ENCODE measurements at places on chromosomes 4 and X.

DNA sequence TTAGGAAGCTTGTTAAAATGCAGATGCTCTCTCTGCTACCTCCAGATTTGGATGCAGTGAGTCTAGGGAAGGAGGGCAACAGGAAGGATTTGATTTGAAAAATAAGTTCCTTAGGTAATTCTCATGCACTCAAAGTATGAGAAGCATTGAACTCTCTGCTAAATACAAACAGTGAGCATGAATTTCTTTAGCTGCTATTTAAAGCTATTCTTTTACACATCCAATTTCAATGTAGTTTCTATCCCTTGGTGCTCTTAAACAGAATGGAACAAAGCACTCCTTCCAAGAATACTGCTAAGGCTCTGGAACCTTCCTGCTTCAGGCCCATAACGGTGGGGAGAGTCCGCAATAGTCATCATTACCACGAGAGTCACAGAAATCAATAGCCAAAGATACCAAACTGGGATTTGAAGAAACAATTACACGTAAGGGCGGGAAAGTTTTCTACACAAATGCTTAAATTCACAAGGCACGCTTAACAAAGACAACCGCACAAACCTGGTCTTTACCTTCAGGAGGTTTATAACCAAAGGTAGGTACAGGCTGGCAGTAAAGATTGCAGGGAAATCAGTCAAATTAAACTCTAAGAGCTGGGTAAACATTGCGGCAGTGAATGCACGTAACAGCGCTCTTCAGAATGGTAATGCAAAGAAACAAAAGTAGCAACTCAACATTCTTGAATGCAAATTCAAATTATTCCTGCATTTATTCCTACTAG, 123.2 kb upstream of the NAP1L5 start:
- no peak for DNase-seq

DNA sequence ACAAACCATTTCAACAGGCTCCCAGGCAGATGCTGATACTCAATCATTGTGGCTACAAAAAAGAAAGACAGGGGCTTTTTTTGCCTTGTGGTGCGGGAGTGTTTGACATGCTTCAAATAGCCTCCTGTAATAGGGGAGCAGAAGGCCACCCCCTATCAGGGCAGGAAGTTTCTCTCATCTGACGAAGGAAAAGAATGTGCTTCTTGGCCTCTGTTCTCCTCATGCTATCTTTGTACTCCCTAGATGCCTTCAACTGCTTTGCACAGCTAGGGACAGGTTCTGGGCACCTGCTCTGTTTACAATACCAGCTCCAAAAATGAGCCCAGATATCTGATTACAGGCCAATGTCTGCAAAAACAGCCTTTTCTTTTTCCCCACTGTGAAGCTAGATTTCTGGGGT, 391.1 kb downstream of the STIM2 start:
- DNase-seq = no peak

DNA sequence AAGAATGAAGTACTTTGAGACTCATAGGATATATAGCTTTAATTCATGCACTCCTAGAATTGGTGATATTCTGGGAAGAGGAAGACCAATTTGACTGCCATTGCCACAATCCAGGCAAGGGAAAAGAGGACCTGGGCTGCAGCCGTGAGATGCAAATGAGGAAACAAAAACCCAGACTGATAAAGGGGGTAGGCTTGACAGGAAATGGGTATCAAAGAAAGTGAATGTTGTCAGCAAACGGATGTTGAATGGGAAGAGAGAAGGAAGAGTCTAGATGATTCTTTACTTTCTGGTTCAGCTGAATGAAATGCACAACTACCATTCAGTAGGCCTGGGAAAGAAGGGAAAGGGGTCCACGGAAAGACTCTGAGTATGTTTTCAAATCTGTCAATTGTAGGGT, 17.1 kb upstream of the ARHGEF6 start:
- DNase-seq = no peak

DNA sequence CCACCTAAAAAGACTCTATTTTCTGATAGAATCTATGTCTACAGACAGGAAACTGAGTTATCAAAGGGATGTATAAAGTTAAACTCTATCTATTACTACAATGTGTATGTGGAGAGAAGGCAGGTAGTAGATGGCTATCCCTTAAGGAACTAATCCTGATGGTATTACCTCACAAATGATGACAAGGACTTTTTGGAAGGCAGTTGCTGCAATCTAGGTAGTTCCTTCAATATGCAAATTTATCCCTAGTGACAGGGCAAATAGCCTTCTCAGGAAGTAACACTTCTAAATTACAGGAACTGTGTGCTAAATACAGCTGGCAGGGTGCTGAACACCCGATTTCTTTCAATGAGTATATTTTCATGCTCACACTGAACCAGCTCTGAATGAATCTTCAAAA, 177.4 kb downstream of the COL25A1 start:
- no peak for DNase-seq

DNA sequence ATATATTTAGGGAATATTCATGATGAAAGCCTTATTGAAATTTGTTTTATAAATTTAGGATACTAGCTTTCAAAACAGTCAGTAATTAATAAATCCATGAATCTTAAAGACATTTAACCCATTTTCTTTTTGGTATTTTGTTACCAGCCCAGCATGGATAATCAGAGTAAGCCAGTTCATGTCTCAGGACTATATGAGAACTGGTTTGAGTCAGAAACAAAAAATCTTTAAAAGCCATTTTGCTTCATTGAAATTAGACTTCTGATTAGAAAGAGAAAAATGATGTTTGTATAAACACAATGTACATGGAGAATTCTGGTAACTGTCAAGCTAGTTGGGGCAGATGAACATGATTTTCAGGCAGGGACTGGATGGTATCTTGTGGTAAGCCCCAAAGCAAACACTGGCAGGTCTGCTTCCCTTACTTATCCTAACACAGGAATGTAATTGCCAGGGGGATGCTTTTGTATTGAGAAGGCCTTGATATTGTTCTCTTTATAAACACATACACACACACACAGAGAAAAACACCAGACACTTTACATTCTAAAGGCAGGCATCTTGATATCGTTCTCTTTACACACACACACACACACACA, 9.4 kb downstream of the ARHGAP10 start:
- DNase-seq = no peak

DNA sequence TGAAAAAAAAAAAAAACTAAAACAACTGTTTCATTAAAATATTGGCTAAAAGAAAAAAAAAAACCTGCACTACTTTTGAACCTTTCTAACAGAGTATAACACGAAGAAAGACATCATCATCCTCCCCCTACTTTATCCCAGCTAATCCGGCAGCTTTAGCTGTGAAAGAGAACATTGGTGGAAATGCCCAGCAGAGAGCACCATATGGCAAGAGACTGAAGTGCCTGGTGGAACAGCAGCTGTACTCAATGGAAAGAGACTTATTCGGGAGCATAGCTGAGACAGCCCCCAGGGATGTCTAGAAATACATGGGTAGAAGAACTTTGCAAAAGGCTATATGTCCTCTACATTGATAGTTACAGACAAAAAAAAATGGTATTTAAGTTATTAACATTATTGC, 30.3 kb downstream of the STPG2 start:
- DNase-seq = no peak

GRCh38 chr4:3013839-3014350, 50.5 kb downstream of the GRK4 start:
- no peak for DNase-seq

DNA sequence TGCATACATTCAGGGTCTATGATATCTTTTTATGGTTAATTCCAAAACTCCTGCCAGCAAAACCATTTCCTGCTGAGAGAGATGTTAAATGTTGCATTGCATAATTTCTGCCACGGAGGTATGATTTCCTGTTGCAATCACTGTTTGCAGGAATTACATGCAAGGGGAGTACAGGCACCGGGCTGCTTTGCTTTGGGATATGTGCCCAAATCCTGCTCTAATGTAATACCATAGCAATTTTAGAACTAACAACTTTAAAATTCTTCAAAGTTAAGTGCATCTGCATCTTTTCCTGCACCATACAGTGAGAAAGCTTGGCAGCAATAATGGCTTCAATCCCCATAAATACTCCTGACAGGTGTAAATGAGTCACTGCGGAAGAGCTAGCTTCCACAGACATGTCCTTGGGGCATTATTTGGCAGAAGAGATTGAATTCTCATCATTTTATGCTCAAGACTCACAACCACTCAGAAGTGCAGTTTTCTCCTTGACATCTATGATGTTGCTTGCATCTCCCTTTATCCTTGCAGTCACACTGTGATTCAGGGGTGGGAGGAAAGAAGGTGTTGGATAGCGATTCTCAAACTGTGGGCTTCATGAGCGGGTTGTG, 29.6 kb downstream of the TRIM2 start:
- no peak for DNase-seq

- no peak for DNase-seq
Measured at GRCh38 chr4:33187035-33187434, 2466.9 kb downstream of the PCDH7 start.

DNA sequence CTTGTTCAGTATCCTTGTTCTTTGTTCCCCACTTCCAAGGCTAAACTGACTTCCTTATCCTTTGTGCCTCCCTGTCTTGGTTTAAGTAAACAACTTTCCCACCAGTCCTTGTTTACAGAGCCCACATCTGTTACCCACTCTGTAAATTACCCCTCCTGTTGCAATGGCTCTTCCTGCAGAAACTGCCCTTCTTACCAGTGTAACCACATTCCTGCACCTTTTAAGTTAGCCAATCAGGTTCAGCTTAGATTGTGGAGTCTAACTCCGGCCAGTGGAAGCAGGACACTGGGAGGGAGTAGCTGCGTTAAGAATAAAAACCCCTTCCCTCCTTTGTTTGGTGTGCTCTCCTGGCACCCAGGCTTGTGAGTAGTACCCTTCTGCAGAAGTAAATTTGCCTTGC, 360.9 kb downstream of the PRDM5 start:
- DNase-seq = no peak

GRCh38 chr4:114558446-114559020, 40.1 kb upstream of the UGT8 start:
- DNase-seq = no peak

DNA sequence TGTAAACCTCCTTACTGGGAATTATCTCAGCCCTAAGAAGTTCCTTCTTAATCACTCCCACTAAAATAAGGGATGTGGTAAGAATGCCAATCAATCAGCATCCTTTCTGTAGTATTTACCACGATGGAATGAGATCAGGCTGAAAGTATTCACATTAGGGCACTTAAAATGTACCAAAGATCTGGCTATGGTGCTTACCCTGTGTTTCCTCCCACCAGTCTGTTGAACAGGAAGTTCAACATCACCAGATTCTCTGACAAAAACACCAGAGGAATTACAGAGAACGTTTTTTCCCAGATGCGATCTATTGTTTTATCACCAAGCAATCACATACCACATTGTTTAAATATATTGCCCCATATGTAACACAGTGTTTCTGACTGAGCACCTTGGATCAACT, 2.1 kb upstream of the CLCN3 start:
- no peak for DNase-seq

DNA sequence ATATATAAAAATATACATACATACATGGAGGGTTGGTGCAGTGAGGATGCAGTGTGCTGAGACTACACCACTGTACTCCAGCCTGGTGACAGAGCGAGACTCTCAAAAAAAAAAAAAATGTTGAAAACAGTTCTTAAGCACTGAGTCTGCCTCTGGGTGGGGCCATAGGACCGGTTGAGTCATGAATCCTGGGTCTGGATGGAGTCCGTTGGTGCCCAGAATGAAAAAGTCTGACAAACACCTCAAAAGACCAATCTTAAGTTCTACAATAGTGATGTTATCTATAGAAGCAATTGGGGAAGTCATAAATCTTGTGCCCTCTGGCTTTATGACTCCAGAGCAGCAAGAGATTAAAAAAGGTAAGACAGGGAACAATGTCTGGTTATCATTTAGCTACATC, 70.4 kb downstream of the FGFBP1 start:
- no peak for DNase-seq

GRCh38 chr4:112321776-112322684, 24.9 kb downstream of the ALPK1 start:
- peak; percentile 65 for DNase-seq

GRCh38 chr4:184743650-184744049, 9.8 kb upstream of the CENPU start:
- DNase-seq = no peak

GRCh38 chrX:111869639-111870034, 6.3 kb upstream of the TRPC5OS start:
- no peak for DNase-seq

GRCh38 chr4:75142382-75142781, 209.5 kb downstream of the PARM1 start:
- DNase-seq = no peak

GRCh38 chr4:77125961-77126360, 31.0 kb upstream of the CCNG2 start:
- no peak for DNase-seq

DNA sequence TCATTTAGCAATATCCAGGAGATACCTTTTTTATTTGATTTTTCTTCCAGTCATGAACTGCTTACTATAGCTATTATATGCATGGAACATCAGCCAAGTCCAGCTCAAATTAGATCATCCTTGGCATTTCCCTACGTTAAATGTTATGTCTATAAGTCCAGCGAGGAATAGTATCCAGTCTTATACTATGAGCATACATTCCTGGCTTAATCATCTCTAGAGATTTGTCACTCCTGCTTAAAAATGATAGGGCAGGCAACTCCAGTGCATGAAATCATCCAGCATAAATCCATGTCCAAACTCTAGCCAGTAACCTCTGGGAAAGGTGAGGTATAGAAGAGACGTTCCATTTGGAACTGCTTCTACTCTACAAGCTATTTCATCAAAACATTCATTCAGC, 126.7 kb upstream of the VCX2 start:
- DNase-seq = no peak

- no peak for DNase-seq
Measured at GRCh38 chr4:113593400-113594230, 167.9 kb downstream of the CAMK2D start.

GRCh38 chrX:16702700-16703599, 9.5 kb downstream of the CTPS2 start:
- no peak for DNase-seq

DNA sequence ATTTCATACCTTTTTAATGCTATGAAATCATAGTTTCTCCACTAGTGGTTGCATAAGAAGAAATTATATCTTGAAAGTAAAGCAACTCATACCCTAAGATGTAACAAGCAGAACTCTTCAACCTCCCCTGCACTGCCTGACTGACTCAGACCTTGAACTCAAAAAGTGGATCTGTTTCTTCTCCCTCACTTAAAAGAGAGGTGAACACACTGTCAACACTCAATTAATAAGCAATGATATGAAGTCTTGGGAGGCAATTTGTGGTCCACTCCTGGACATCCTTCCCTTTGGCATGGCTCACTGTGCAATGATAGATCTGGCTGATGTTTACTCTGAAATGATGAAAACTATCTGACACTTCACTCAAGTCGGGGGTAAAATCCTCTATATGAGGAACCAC, 282.0 kb upstream of the DKK2 start:
- DNase-seq = no peak
